ENCODE measurements at places on chromosomes 4 and X.

DNA sequence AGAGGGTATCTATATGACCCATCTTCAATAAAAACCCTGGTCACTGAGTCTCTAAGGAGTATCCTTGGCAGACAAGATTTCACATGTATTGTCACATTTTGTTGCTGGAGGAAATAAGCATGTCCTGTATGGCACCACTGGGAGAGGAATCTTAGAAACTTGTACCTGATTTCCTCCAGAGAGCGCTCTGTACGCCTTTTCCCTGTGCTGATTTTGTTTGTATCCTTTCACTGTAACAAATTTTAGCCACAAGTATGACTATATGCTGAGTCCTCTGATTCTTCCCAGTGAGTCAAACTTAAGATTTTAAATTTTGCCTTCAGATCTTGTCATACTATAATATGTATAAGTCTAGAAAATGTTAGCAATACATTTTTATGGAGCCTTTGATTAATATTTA, 102.8 kb downstream of the ITIH6 start:
- DNase-seq, result no peak

- DNase-seq, result no peak
Observed at GRCh38 chrX:2696698-2697215, 5.7 kb downstream of the CD99 start.

GRCh38 chrX:143994206-143994605, 110.3 kb downstream of the UBE2NL start:
- no peak for DNase-seq

- no peak for DNase-seq
Observed at GRCh38 chrX:111483135-111483534, 28.3 kb upstream of the SERTM2 start.

DNA sequence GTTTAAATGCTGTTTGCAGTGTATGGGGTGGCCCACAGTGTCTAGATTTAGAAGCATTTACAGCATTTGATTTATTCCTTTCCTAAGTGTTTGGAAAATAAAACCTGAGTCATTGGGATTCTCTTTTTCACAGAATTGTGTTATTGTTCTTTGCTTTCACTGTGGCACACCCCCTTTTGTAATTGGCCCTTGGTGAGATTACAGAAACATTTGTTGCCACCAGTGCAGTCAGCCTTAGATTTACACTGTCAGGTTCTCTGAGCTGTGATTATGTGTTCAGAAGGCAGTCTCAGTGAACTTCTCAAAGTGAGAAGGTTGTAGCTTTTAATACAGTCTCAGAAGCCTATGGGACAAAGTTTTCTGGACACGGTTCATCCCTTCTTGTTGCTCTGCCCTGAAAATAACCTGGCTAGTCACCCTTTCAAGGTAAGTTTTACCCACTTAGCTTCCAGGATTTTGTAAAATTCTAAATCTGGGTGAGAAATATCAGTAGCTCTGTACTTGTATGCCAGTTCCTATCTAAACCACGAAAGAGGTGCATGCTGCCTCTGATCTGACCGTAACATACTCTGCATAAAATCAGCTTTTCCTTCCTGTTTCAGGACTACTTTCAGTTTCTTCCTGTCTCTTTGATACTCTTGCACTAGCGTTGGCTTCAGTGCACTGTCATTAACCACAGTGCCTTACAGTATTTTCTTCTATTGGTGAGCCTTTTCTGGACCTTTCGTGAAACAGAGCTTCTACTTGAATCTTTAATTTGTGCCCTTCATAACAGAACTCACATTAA, 12.6 kb downstream of the RUFY3 start:
- DNase-seq, result no peak

- no peak for DNase-seq
Observed at GRCh38 chrX:75181721-75182120, 25.6 kb upstream of the ABCB7 start.

GRCh38 chr4:1521821-1522361, 115.6 kb upstream of the NKX1-1 start:
- no peak for DNase-seq

DNA sequence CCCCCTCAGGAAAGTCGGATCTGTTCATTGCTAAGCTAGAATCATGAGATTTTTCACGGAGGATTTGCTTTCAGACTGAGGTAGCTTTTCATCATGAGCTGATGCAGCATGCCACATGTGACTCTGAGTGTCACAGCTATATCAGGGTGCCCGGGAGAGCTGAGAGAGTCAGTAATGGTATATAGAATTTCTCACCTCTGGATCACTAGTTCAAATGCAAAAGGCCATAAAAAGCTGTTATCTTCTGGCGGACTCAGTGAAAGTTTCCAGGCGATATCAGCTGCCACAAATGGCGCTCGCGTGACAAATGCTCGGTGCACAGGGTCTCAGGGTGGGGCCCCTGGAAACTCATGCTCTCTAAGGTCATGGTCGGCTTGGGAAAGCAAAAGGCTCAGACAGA, 150.1 kb downstream of the DHX15 start:
- no peak for DNase-seq

DNA sequence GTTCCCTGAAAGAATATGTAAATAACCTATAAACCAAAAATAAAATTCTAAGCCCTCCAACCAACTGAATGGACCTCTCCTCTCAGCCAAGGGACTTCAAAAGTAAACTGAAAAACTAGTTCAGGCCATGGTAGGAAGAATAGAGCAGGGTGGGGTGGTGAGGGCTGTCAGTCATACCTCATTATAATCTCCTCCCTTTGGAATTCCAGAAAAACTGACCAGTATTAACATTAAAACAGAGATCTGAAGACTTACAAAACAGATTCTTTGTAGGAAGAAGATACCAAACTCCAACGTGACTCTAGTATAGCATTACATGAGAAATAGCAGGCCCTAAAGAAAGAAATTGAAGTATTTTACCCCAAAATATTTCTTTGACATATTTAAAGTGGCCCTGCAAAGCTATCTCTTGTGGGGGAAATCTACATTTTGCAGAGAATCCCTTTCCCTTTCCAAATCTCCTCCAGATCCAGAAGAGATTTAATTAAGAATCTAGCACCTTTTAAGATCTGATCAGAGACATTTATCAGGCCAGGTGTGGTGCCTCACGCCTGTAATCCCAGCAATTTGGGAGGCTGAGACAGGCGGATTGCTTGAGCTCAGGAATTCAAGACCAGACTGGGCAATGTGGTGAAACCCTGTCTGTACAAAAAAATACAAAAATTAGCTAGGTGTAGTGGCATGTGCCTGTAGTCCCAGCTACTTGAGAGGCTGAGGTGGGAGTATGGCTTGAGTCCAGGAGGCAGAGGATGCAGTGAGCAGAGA, 15.1 kb downstream of the TBC1D9 start:
- DNase-seq, result no peak

GRCh38 chr4:5143306-5143861, 92.1 kb downstream of the STK32B start:
- no peak for DNase-seq

- DNase-seq, result no peak
Observed at GRCh38 chrX:114626323-114626722, 42.4 kb downstream of the HTR2C start.
